ENCODE measurements at places on chromosomes 1 and 21.

DNA sequence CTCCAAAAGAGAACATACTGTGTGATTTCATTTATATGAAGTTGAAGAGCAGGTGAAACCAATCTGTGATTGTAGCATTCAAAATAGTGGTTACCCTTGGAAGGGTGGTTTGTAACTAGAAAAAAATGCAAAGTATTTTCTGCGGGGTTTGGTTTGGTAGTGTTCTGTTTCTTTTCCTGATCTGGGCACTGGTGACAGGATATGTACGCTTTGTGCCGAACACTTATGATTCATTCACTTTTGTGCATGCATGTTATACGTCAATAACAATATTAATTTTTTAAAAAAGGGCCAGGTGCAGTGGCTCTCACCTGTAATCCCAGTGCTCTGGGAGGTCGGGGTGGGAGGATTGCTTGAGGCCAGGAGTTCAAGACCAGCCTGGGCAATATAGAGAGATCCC is 63.8 kb downstream of the CD34 start:
- no peak for DNase-seq

- DNase-seq = no peak
Measured at GRCh38 chr1:110734133-110734680, 59.5 kb upstream of the KCNA3 start.

GRCh38 chr1:235759336-235759735 is 107.4 kb downstream of the LYST start:
- no peak for DNase-seq

GRCh38 chr21:29163341-29164115 is 33.1 kb downstream of the MAP3K7CL start:
- DNase-seq = no peak

DNA sequence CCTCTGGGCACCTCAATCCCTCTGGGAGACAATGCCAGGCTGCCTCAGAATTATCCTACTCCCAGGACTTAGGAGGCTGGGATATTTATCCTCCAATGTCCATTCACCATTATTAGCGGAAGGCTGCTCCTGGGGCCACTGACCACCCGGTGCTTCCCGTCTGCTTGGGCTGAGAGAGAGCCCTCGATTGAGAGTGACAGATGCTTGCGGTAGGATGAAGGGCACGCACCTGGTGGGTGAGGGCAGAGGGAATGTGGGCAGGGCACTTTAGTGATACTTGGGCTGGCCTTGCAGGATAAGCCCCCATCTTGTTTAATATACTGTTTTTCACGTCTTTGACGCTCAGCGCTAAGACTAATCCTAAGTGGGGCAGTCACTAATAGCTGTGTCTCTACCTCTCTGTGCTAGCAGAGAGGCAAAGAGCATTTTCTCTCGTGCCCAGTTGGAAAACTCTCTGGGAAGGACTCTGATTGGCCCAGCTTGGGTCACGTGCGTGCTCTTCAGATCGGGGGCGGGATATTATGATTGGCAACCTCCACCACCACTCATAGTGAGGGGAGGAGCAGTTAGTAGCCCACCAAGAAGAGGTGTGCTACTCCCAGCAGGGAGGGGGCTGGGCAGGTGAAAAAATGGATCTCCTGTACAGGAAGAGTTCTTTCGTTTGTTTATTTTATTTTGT is 10.6 kb upstream of the PARS2 start:
- DNase-seq = no peak

- DNase-seq = no peak
Measured at GRCh38 chr1:43841321-43842174, 92.1 kb upstream of the ARTN start.

DNA sequence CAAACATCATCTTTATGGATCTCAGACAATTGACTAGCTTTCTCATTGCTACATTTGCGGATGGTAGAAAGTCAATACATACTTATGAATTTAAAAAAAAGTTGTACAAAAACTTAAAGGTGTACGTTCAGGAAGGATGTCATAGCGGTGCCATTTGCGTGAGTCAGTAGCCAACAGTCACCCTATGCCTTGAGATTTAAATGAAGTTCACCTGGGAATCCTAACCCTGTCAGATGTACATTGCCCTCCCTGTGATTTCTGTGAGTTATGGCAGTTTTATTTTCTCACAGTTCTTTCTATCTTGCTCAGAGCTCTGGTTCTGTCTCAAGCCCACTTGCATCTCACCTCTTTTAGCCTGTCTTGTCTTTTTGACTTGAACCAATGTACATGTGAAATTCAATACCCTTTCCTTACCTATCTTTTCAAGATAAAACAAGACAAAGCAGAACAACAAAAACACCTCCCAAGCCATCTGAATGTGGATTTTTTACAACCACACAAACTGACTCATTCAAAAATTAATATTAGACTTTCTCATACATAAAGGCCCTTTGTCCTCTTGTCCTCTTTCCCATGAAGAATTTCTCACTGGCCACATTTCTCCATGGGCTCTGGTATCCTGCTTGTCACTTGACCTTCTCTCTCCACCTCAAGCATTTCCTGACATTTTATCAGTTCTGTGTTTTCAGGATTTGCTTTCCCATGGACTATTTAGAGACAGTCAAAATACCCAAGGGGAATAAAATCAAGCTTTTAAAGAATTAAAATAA is 25.3 kb upstream of the ZNF697 start:
- DNase-seq = no peak

- DNase-seq = no peak
Measured at GRCh38 chr1:156153362-156153761, at the start of gene SEMA4A. Gene SEMA4A, plus strand, starts transcription at chr1:156153585. Its CDS starts 994 bp downstream, at chr1:156154579.

GRCh38 chr1:243483071-243483771 is 227.4 kb downstream of the SDCCAG8 start:
- no peak for DNase-seq
